Motor neuron (in vitro differentiated cells): ENCODE measurements at places on chromosomes 11 and 22.

DNA sequence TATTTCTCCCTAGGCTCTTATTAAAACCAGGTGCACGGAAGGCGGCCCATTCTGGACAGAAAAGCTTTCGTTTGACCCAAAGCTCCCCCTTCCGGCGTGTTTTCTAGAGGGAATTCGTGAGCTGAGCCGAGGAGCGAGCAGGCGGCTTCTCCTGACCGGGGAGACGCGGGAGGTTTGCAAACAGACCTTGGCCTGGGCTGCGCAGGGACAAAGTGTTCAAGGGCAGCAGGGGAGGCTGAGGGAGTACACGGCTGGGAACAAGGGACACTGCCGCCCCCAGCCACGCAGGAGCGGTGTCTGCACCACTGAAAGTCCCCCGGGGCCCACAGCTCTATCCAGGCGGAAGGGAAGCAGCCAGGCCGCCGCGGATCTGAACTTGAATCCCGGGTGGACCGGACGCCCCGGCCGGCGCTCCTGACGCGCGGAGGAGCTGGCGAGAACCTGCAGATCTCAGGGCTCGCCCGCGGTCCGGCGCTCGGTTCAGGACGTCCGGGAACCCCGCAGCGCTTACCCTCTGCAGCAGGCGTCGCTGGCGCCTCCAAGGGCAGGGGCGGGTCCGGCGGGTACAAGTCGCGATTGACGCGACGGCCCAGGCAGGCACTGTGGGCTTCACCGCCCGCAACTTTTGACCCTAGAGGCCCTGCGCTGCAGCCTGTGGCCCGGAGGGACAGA lies 101.9 kb downstream of the WT1 start:
- peak; percentile 90 for ATAC-seq

- no peak for ATAC-seq
Observed at GRCh38 chr11:12090761-12091258, 19.6 kb upstream of the MICAL2 start.

- ATAC-seq: no peak
Observed at GRCh38 chr11:96293598-96294021, 49.4 kb downstream of the MAML2 start.

- peak; percentile 42 for ATAC-seq
Observed at GRCh38 chr11:75768909-75769771, 562 bp downstream of the DGAT2 start.

GRCh38 chr11:34242037-34242625 lies 115.7 kb downstream of the ABTB2 start:
- ATAC-seq: peak; percentile 17

- ATAC-seq: peak; percentile 73
Observed at GRCh38 chr11:59668188-59668949, 468 bp downstream of the PATL1 start.

DNA sequence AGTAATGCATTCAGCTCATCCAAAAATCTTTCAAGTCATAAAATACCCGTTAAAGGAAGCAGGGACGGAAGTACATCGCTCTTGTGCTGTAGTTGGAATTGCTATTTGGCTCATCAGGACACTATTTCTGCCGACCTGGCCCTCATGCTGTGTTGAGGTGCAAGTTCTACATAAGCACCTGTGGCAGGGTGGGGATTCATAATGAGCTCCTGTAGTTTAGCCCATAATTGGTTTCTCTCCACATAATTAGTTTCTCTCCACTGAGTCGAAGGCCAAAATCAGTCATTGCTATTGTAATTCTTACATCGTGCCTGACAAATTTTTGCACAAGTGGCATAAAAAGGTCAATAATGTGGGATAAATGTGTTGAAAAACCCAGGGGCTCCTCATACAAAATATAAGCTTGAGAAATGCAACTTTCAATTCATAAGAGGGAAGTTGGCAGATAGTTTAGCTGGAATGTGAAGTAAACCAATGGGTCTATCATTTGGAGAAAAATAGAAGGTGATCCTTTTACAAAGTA lies 14.9 kb upstream of the ISX start:
- ATAC-seq: no peak

GRCh38 chr11:110988671-110989070 lies 256.9 kb upstream of the POU2AF2 start:
- ATAC-seq: no peak

- ATAC-seq: no peak
Observed at GRCh38 chr11:12784445-12784844, 110.2 kb downstream of the TEAD1 start.

DNA sequence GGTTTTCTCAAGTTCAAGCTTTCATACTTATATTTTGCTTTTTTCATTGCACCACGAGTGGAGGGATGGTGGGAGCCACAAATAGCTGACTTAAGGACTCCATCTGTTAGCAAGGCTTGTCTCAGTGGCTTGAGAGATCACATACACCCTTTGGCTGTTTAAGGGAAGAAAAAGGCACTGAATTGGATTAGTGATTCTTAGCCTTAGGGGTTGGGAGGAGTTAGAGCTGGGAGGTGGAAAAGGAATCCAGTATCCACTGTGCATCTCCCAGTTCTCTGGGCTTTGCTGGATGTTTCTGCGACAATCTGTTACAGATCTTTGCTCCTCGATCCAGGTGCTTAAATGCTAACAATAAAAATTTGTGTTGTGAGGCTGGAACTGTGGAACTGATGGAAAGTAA lies 593.6 kb downstream of the CNTN5 start:
- ATAC-seq: no peak

GRCh38 chr11:105856954-105857353 lies 165.1 kb downstream of the MSANTD4 start:
- ATAC-seq: no peak

GRCh38 chr11:130246738-130247137 lies 68.0 kb downstream of the ZBTB44 start:
- no peak for ATAC-seq

DNA sequence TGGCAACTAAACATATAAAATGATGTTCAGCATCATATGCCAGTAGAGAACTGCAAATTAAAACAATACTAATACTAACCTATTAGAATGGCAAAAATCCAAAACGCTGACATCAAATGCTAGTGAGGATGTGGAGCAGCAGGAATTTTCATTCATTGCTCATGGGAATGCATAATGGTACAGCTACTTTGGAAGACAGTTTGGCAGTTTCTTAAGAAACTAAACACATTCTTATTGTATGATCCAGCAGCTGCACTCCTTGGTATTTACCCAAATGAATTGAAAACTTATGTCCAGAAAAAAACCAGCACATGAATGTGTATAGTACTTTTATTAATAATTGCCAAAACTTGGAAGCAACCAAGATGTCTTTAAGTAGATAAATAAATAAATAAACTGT lies 258.0 kb downstream of the TENM4 start:
- no peak for ATAC-seq
